ENCODE measurements at places on chromosomes 4 and X.

- DNase-seq, result no peak
These were observed 95.1 kb upstream of the LIMCH1 start for GRCh38 chr4:41442810-41443209.

GRCh38 chr4:948101-948935 lies 16.1 kb downstream of the TMEM175 start:
- DNase-seq, result no peak

GRCh38 chr4:152398060-152398459 lies 137.8 kb downstream of the FBXW7 start:
- DNase-seq, result no peak

DNA sequence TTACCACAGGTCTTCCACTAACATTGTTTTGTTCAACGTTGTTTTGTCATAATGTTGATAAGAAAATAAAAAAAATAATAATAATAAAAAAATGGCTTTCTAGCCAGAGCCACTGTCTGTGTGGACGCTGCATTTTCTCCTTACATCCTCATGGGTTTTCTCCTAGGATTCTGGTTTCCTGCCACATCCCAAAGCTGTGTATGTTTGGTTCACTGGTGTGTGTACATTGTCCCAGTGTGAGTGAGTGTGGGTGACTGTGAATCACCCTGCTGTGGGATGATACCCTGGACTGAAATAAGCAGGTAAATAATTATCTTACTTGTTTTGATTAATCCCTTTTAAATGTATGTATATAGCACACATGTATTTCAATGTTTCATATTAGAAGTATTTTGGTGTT lies 2154.4 kb upstream of the AGA start:
- DNase-seq, result no peak

DNA sequence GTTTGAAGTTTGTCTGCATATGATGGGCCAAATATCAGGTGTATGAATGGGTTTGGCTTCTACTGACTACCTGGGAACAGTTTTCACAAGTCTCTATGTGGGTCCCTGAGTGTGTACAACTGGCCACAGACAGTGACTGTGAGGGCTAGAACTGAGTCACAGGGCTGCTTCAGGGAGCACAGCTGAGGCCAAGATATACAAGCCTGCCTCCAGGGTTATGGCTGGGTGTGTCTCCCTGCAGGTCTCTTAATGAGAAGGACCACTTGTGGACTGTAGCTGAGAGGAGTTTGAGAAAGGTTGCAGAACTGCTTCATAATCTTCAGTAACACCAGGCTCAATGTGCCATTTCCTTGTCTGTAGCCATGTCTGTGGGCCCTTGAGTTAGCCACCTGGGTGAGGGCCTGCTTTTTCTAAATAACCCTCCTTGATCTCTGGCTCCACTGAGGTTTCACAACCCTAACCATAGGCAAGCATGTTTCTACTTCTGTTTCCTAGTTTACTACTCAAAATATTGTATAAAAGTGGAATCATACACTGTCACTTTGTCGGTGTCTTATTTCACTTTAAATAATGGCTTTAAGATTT lies 81.3 kb downstream of the ZNF732 start:
- no peak for DNase-seq

GRCh38 chr4:73943555-73943954 lies 38.3 kb downstream of the PF4 start:
- DNase-seq, result no peak

DNA sequence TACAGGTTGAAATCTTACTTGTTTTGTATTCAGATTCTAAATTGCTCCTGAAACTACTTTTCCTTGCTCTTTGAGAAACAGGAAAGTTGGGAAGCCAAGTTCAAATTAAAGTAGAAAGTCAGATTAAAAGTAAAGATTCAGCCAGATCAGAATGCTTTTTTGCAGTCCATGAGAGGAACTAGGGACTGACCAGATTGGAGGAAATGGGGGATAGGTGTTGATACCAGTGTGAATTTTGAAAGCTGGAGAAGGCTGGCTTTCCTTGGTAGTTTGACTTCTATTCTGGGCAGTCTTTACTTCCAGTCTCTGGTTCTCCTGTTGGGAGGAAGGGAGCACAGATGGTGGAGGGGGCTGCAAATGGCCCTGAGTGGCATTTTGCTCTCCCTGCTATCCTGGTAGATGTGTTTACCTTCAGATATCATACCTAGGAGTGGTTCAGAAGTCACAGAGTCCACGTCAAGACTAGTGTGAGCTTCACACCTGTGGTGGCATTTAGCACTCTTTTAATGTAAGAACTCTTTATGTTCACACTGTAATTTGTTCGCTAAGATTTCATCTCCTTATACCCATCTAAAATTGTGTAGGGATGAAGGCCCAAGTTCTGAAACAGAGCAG lies 68.8 kb downstream of the FNIP2 start:
- no peak for DNase-seq

GRCh38 chr4:8303485-8304281 lies 34.1 kb downstream of the HTRA3 start:
- DNase-seq, result no peak

DNA sequence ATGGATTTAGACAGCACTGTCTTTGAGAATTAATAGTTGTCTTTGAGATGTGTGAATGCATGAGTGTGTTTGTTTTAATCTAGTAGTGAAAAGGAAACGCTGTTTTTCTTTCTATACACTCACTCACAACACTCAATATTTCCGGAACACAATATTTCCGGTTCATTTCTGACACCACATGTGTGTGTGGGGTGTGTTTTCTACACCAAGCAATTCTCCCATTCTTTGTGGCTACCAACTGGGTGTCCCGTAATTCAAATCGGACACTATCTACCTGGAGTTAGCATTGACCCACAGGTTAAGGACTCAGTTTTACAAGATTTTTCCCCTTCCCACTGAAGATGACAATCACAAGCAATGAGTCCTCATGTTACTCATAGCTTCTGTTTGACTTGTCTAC lies 113.9 kb downstream of the SNCA start:
- DNase-seq, result no peak

- no peak for DNase-seq
These were observed 476.3 kb downstream of the EPHA5 start for GRCh38 chr4:65193985-65194384.

DNA sequence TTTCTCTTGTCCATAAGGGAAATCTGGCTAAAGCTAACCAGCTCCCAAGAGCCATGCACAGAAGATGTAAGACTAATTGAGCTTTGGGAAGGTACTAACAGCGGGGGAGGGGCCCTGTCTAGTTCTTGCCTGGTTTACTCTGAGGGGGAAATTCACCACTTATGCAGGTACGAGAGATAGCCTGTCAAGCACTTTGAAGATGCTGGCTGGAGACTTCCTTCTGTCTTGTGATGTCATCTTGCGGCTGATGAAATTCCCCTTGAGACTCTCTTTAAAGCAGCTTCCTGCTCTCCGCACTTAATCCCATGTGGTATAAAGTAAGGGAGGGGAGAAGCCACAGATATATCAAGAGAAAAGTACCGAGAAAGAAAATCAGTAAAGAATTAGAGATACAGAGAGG lies 345.3 kb downstream of the MAPK10 start:
- DNase-seq, result no peak

DNA sequence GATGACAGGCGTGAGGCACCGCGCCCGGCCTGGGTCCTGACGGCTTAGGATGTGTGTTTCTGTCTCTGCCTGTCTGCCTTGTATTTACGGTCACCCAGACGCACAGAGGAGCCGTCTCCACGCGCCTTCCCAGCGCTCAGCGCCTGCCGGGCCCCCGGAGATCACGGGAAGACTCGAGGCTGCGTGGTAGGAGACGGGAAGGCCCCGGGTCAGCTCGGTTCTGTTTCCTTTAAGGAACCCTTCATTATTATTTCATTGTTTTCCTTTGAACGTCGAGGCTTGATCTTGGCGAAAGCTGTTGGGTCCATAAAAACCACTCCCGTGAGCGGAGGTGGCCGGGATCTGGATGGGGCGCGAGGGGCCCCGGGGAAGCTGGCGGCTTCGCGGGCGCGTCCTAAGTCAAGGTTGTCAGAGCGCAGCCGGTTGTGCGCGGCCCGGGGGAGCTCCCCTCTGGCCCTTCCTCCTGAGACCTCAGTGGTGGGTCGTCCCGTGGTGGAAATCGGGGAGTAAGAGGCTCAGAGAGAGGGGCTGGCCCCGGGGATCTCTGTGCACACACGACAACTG lies 1.3 kb downstream of the SHOX start:
- no peak for DNase-seq

DNA sequence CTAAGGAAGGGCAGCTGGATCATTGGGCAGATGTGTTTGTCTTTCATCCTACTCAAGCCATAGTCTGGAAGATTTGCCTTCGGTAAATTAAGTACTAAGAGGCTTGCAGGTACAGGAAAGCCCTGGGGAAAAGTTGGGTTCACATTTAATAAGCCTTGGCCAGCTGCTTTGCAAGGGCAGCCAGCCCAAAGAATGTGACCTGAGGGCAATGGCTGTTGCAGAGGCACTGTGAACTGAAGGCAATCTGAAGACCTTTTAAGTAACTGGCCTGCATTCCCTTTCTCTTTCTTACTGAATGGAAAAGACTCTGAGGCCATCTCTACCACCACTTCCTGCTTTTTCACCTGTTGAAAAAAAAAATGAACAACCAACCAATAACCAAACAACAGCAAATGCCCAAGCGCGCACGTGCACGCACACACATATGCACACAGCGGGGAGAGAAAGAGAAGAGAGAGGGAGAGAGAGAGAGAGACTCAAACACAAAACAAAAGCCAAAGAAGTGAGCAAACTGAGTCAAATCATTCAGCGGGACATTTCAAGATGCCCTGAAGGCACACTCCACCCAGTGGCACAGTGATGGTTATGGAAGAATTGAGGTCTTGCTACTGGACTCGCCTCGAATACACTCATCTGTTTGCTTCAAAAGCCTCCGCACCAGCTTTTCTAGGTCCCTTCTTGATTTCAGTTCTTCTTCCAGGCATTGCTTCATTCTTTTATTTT lies 19.6 kb downstream of the CD40LG start:
- DNase-seq, result no peak

DNA sequence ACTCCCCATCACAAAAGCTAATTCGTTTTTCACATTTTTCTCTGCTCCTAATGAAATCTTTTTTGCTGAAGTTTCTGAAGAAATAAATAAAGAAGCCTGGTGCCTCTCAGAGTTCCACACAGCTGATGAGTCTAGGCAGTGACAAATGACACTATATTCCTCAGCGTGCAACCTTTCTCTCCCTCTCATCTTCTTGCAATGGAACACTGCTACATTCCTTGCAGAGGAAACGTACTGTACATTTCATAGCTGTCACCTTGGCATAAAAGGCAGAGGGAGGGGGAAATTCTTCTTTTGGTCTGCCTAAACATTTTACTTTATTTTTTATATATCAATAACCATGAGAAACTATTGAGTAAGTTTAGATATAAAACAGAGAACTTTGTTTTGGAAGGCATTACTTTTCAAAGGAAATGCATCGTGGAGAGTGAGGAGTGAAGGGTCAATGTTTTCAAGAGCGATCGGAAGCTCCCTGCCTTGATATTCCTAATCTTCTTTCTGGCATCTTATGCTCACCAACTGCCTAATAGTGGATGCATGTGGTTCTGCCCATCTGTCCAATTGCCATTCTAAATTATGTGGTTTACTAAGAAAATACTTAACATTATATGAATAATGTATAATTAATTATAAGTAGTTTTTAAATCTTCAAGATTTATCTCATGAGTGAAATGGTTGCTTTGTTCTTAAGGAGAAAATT lies 29.4 kb downstream of the SNCA start:
- DNase-seq, result no peak

DNA sequence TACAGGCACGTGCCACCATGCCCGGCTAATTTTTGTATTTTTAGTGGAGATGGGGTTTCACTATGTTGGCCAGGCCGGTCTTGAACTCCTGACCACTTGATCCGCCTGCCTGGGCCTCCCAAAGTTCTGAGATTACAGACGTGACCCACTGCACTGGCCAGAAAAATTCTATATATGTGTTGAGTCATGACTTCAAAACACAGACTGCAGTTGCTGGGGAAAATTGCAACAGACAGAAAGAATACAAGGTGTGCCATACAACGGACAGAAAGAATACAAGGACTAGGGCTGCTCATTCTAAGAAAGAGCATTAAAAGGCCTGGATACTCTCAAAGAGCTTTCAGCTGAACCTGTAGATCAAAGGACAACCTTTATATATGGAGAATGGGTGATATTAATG lies 109.6 kb upstream of the ACSL4 start:
- no peak for DNase-seq

- DNase-seq, result no peak
These were observed 19.3 kb upstream of the CSF2RA start for GRCh38 chrX:1249101-1249887.

DNA sequence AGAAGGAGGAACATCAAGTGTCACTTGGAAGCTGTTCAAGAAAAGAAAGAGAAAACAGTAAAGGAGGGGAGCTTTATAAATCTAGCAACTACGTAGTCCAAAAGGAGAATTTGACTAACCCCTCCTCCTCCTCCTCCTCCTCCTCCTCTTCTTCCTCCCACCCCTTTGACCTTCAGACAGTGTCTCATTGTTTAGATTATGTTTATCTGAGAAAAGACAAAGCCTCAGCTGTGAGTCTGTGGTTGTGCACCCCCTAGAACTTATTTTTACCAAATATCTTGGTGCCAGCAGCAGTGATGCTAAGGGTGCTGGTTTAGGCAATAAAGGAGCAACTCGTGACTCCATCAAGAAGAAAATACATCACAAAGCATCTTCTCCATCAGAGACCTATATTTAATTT lies 68.9 kb upstream of the BMP2K start:
- no peak for DNase-seq

DNA sequence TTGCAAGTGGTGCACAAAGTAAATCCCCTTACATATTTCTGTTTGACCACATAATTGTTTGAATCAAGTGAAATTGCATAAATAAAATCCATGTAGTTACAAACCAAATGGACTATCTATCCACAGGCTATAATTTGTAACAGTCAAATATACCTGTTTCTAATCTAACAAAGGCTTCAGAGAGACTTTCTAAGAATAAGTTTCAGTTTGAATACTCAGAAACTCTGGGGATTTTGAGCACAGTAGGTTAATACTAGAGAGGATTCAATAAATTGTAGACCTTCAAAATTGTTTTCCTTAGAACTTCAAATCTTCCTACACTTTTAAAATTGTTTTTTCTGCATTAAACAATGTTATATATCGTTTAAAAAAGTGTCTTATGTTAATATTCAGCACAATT lies 1250.1 kb downstream of the NLGN4X start:
- no peak for DNase-seq

- peak; percentile 35 for DNase-seq
These were observed 271.5 kb downstream of the LDB2 start for GRCh38 chr4:16626945-16627344.

DNA sequence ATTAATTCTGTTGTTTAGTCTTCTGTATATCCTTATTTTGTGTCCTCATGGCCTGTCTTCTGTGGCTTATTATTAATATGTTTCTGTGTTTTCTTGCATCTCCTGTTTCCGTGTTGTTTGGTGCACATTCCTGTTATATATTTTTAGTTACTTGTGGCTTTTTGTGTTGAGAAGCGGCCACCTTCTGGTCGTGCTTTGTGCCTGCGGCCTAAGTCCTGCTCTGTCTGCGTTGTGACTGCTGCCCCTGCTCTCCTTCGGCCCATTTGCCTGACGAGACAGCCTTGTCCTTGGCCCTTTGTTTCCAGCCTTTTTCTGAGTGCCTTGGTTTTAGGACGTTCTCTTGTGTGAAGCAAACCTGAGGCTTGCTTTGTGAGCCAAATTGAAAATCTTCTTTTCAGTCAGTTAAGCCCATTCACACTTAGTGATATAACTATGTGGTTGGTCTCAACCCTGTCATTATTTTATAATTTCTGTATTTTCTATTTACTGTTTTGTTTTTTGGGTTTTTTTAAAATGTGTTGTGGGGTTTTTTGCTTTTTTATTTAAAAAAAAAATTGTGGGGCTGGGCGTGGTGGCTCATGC lies 43.8 kb downstream of the TNIP2 start:
- DNase-seq, result no peak

GRCh38 chr4:175767150-175767549 lies 44.9 kb downstream of the GPM6A start:
- DNase-seq, result no peak

GRCh38 chr4:21948347-21949072 lies at the start of gene KCNIP4:
Gene KCNIP4, minus strand, starts transcription at chr4:21948772.
- DNase-seq, result no peak
